GM20000 (cell line): ENCODE measurements at places on chromosomes 6 and 20.
A peak's percentile ranks its signal among the peaks of the same experiment; 100 is the strongest.

GRCh38 chr20:48194583-48194982 lies 409.3 kb upstream of the SULF2 start:
- DNase-seq = no peak

- peak; percentile 6 for DNase-seq
Measured at GRCh38 chr6:20582586-20583443, 48.6 kb downstream of the CDKAL1 start.

- no peak for DNase-seq
Measured at GRCh38 chr20:33233129-33233774, 2.5 kb upstream of the BPIFA1 start.

DNA sequence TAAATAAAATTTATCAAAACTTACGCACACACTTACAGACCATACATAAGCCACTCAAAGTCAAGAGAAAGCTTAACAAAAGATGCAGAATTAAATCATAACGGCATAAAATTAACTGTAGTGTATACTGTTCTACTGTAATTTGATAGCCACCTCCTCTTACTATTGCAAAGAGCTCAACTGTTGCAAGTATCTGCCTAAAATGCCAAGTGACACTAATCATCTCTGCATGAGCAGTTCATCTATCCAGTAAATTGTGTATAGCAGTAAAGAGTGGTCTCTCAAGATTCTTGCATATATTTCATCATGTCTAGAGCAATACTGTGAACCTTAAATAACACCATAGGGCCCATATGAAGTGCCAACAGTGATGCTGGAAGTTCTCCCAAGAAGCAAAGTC lies 12.3 kb downstream of the OR2H2 start:
- no peak for DNase-seq

DNA sequence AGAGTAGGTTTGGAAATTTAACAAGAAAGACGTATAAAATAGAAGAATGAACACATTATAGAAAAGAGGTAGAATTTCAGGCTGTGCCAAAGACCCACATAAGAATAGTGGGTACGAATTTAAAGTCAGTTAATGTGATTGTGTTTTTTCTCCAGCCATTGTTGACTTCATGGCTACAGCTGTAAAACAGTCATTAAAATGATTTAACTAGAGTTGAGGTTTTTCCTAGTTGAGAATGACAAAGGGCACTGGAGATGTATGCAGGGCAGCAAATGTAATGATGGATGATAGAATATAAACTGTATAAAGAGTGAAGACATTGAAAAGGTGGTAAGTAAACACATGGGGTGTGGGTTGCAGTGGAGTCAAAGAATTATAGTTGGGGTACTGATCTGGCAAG lies 72.7 kb downstream of the LIN28B start:
- DNase-seq = no peak

- no peak for DNase-seq
Measured at GRCh38 chr6:49540614-49541013, 9.9 kb upstream of the C6orf141 start.

DNA sequence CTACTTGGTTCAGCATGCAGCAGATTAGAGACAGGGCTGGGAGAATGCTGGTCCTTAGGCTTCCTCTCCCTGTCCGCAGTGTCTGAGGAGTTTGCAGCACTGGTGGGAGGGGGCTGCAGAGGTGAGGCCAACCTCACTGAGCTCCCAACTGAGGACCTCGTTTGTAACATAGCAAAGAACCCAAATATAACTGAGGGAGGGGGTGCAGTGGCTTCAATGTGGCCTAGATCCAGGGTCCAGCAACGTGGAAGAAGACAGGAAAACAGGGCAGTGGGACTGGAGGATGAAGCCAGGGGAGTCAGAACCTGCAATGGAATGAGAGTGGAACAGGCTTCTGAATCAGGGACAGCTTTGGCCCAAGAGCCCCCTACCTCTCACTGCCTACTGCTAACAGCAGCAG lies 84.3 kb upstream of the MAFB start:
- DNase-seq = no peak

DNA sequence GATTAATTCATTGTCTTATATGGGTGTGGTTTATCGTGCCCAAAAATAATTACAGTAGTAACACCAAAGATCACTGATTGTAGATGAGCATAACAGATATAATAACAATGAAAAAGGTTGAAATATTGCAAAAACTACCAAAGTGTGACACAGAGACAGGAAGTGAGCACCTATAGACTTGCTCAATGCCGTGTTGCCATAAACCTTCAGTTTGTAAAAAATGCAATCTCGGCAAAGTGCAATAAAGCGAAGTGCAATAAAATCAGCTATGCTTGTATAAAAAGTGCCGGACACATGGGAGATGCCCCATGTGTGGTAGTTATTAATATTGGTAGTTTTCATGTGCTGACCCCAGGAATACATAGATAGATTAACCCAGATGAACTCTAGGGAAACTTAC lies 192.6 kb downstream of the NRN1 start:
- DNase-seq = no peak

GRCh38 chr6:98343004-98343403 lies 491.4 kb upstream of the POU3F2 start:
- no peak for DNase-seq

DNA sequence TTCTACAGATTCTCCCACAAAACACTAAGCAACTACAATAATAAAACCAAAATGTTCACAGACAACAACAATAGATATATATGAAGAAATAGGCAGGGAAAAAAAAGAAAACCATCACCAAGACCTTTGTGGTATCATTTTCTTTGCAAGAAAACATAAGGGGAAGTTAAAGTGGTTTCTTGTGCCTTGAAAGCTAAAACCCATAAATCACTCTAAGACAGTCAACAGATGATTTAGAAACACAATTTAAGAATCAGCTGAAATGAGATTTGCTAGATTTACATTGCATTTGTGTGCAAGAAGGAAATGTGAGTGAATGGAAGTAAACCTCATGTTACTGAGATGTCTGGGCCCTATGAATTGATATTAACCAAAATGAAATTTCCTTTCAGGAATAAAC lies 1265.4 kb upstream of the GJE1 start:
- DNase-seq = no peak

GRCh38 chr20:50719328-50719727 lies 12.1 kb upstream of the PARD6B start:
- no peak for DNase-seq

DNA sequence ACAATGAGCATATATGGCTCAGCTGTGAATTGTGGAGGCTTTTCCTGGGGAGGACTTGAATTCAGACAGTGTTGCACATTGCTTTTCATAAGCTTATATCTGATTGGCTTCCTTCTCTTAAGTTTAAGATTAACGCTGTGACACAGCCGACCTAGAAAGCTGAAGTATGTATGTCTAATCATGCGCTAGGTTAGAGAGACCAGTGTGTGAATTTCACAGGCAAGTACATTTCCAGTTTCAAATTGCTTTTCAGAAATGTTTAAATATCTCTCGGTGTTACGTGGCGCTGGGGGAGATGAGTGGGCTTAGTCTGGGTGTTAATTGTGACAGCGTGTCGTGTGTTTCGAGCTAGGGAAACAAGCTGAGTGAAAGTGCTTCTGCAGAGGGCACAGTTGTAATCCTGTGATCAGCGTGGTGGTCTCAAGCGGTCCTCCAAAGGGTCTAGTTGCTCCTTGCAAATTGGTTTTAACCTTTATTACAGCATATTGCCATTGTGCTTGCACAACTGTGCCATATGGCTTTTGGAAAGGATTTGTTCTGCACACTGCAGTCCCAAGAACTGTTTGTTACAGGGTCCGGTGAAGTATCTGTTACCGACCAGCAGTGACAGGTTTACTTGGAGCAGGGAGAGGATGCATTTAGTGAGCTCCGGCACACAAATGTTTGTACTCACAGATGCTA lies 166.6 kb downstream of the SASH1 start:
- no peak for DNase-seq

DNA sequence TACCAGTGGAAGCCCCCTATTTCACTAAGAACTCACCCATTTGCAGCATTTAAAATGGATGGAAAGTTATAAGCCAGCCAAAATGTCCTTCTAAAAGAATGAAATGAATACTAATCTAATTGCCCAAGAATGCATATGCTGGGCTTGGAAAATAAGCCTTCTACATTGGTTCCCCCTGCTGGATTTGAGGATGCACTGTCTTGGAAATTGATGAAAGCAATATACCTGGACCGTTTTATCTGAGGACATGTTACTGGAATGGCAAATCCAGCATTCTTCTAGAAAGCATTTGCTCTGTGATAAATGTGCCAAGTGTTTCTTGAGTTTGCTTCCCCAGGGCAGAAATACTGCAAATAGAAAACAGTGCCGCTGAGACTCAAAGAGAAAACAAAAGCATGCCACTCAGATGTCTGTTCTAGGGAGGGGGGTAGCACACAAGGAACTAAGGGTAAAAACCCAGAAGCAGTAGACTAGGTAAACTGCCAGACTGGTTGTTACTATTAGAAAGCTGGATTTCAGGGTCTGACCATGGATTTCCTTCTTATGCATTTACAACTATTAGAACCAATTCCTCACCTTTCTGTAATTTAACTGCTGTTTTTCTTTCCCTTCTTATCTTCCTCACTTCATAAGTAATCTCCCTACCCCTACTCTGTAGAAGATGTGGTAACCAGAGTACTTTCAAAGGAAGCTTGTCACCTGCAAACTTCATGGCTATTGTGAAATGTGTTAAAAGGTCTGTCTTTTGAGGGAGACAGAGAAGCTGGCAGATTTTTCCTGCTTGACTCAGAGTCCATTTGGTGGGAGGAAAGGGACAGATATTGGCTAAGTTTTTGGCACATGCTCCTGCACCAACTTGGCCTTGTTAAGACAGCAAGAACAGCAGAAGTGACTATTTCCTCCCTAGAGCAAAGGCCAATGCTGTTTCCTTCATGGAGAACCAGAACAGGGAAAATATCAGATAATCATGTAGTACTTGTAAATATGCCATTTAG lies 642.6 kb downstream of the KIF16B start:
- DNase-seq = no peak

DNA sequence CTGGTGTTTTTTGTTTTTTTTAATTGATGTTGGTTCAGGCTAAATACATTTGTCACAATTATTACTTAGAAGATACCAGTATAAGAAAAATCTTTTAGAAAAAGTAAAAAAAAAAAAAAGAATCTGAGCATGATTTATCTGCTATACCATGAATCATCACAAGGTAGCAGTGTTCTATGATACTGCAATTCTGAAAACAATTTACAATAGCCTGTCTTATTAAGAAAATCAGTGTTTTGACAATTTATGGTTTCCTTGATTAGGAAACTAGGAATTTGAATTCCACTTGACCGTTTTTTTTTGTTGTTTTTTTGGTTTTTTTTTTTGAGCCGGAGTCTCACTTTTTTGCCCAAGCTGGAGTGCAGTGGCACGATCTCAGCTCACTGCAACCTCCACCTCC lies 9.3 kb upstream of the MAK start:
- no peak for DNase-seq

DNA sequence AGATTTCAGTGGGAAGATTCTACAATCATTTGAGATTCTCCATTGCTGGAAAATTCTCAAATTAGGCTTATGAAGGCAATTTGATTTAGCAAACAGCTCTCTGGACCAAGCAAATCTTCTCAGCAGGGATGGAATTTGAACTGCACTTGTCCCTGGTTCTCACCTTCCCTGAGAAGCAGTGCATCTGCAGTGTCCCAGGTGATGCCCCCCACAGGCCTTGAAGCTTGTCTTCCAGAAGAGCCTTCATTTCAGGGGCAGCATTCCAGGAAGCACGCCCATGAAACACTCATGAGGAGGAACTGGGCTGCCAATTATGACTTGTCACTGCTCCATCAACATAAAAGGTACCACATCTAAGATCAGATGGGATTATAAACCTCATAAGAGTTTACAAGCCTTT lies 82.8 kb upstream of the HDAC2 start:
- DNase-seq = no peak

GRCh38 chr6:40692337-40692736 lies 105.2 kb upstream of the LRFN2 start:
- DNase-seq = no peak

DNA sequence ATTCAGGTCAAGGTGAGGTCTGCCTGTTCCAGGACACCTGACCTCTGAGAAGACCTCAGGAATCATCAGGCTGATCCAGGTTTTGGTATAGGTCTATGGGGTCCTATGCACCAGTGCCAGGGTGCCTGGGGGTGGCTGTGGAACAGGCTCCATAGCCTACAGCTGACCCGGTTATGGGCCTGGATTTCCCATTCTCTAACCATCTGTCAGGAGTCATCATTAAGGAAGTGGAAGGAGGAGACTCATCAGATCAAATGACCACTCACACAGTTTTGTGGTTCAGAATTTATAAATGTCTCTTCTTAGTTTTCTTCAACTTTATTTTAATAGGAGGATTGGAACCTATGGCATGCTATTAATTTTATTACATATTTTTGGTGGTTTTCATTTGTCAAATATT lies 14.8 kb downstream of the PLA2G7 start:
- DNase-seq = no peak

- DNase-seq = no peak
Measured at GRCh38 chr6:170443151-170443662, 109.9 kb downstream of the PSMB1 start.

DNA sequence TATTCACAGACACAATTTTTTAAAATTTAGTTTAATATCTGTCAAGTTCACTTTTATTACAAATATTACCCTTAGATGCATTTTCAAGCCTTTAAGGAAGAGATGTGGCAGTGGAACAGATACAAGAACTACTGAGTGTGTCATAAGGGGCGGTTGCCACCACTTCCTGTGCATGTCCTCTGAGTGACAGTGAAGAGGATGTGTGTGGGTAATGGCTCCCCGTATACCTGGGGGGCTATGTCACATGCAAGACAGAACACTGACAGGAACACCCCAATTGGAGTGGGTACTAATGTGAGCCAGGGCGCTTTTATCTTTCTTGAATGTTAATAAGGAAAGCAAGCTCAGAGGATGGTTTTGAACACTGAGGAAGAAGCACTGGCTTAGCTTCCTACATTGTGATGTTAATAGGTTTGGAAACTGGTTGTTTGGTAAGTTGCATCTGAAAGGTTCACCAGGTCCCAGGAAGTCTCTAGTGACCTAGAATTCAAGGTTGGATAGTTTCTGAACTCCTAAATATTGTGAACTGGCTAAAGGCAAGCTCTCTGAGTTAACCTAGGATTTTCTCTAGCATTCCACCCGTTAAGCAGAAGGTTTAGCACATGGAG lies 83.4 kb upstream of the ASF1A start:
- DNase-seq = peak; percentile 48
